Activated CD4-positive, alpha-beta memory T cell treated with anti-CD3 and anti-CD28 coated beads, Interleukin-2, amount 10 ng/mL, durations not matched to agents 7 days and 5 days (primary cell): ENCODE measurements at places on chromosomes 6 and 20. TPM values are rescaled to one million over a fixed set of nuclear protein-coding genes. Genes with fewer than 3 reads are reported as not detected.

The SNAI1 gene
- total RNA-seq, result 0.28 TPM

The OR2H1 gene
- total RNA-seq, result not detected

The WFDC5 gene
- 0.73 TPM for total RNA-seq

The DZANK1 gene
- 1.4 TPM for total RNA-seq

The OXT gene
- total RNA-seq, result not detected

The SPTLC3 gene
- not detected for total RNA-seq

The BANF2 gene
- total RNA-seq, result not detected
